ENCODE measurements at places on chromosomes 2 and 18. TPM values are rescaled to one million over a fixed set of nuclear protein-coding genes. Genes with fewer than 3 reads are reported as not detected.
A peak's percentile ranks its signal among the peaks of the same experiment; 100 is the strongest.

DNA sequence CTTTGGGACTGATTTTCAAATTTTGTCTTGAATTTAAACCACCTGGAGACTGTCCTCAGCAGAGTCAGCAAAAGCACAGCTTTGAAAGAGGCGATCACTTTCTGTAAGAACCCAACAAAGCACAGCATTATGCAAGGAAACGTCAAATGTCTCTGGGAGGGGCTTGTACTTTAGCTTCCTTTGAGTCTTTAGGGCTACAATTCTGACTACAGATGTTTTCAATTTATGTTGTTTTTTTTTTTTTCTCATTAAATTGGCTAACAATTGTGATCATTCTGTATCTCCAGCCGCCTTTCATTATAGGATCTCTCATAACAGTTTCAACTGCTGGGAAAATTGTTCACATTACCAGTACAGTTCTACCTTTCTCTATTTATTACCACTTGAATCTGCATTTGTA, 48.3 kb downstream of the COL3A1 start:
- peaks cover 7% of the 10 kb centered on the region for H3K4me1 ChIP-seq
- H3K27me3 ChIP-seq: no peaks in the 10 kb centered on the region
- peak overlapping the region; percentile 55 for H3K27ac ChIP-seq

DNA sequence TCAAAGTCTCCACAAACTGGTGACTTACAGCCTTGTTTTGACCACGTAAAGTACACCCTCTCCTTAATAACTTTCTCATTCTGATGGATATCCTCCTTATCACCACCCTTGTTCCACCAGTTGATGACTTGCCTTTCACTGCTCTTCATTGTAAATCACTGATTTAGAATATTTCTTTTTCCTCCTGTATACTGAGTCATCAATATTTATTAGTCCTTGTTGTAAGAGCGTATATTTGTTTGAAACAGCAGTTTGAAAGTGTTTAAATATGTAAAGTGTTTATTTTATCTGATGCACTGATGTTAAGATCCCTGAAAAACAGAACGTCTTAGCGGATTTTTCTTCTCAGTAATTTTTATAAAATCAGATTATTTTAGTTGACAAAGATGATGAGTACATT, 34.2 kb upstream of the DYSF start:
- DNase-seq: no peak
- no peak overlapping the region for H3K4me3 ChIP-seq
- H3K27me3 ChIP-seq: no peaks in the 10 kb centered on the region
- H3K27ac ChIP-seq: no peak overlapping the region
- no peaks in the 10 kb centered on the region for H3K36me3 ChIP-seq
- H3K4me1 ChIP-seq: peaks cover 9% of the 10 kb centered on the region

- DNase-seq: peak; percentile 90
- H3K27ac ChIP-seq: peak overlapping the region; percentile 56
- H3K4me1 ChIP-seq: peaks cover 9% of the 10 kb centered on the region
- H3K27me3 ChIP-seq: no peaks in the 10 kb centered on the region
Measured at GRCh38 chr2:1750933-1751766, 6.8 kb upstream of the PXDN start.

- H3K36me3 ChIP-seq: no peaks in the 10 kb centered on the region
- H3K27me3 ChIP-seq: no peaks in the 10 kb centered on the region
- no peaks in the 10 kb centered on the region for H3K4me1 ChIP-seq
- no peak for DNase-seq
- H3K4me3 ChIP-seq: no peak overlapping the region
Measured at GRCh38 chr2:135349941-135350340, 181.1 kb downstream of the ZRANB3 start.

Gene MTHFD2
- total RNA-seq: 15.7 TPM

Gene CCDC121
- 7.9 TPM for total RNA-seq

Gene MYL12A
- 208 TPM for total RNA-seq

Gene CXCR1
- total RNA-seq: not detected

Gene CPS1
- total RNA-seq: 2.2 TPM
